ENCODE measurements at places on chromosomes 13 and 19.

DNA sequence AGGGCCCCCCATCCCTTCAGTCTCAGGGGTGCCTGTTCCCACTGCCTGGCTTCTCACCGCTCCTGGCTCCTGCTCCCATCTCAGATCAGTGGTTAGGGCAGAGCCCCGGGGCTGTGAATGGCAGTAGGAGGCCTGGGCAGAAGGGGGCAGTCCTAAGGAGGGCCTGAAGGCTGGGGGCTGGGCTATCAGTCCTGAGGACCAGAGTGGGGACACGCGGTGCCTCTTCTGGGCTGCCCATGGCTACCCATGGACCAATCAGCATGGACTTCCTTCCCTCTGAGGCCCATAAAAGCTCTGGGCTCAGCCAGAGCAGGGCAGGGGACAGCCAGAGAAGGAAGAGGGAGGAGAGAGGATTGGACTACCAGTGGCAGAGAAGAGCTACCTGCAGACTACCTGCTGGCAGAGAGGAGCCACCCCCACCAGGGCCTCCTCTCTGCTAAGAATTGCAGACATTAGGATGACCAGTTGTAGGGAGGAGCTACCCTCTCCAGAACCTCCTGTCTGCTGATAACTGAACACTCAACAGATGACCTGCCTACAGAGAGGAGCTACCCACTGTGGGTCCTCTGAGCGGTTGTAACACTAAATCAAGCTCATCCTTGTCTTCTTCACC lies 12.1 kb upstream of the UBE2S start:
- DNase-seq = no peak

GRCh38 chr19:16847430-16847829 lies 18.2 kb downstream of the SIN3B start:
- no peak for DNase-seq

GRCh38 chr13:100364591-100364990 lies 224.0 kb downstream of the GGACT start:
- DNase-seq = peak; percentile 60

DNA sequence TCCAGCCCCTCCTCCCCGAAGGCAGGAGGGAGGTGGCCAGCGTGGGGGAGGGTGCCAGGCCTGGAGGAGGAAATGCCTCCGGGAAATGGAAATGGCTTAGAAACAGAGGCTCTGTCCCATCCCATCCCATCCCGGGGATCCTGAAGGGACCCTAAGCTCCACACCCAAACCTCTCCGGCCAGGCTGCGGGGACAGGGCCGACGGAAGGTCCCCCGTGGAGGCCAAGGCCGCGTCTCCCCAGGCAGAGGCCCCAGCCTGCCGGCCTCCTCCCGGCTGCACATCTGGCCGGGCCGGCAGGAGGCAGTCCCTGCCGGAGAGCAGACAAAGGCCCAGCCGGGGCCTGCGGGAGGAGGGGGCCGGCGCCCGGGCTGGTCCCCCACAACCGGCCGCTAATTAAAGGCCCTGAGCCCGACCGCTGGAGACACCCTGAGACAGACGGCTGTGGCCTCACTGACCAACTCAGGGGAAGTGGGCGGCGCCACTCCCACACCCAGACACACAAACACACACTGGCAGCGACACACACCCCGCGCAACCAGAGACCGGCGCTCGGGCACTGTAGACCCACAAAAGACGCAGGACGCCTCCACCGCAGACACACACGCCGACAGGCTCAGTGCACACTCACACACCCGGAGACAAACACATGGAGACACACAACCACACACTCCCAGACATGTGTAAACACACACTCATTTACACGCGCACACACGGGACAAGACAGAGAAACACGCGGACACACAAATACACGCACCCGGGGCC lies 1.1 kb downstream of the ADAMTS10 start:
- DNase-seq = no peak

- no peak for DNase-seq
Measured at GRCh38 chr19:4660181-4660791, 9.9 kb downstream of the MYDGF start.

GRCh38 chr19:3129112-3129511 lies 6.7 kb upstream of the GNA15 start:
- DNase-seq = no peak

- no peak for DNase-seq
Measured at GRCh38 chr19:3479177-3479833, 1.0 kb downstream of the SMIM24 start.

GRCh38 chr13:111911754-111912452 lies 155.0 kb upstream of the SOX1 start:
- no peak for DNase-seq

- DNase-seq = no peak
Measured at GRCh38 chr19:24078680-24079079, 8.3 kb upstream of the ZNF254 start.

GRCh38 chr13:110942248-110942981 lies 27.5 kb upstream of the ANKRD10 start:
- DNase-seq = no peak

DNA sequence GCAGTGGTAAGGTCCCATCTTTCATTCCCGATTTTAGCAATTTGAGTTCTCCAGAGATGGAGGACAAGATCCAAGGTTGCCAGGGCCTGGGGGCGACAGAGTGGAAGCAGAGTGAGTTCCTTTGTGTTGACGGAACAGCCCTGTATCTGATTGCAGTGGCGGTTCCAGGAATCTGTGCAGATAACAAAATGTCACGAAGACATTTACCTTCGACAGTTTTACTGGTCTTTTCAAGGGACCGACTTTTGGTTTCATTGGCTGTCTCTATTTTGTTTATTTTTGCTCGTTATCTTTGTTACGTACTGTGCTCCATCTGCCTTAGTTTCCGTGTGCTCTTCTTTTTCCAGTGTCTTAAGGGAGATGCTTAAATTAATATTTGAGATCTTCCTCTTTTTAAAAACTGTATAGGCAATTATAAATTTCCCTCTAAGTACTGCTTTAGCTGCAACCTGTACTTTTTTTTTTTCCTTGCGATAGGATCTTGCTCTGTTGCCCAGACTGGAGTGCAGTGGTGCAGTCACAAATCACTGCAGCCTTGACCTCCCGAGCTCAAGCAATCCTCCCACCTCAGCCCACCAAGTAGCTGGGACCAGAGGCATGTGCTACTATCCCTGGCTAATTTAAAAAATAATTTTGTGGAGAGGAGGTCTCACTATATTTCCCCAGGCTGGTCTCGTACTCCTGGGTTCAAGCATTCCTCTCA lies 23.2 kb downstream of the KDM4B start:
- no peak for DNase-seq

GRCh38 chr13:41699759-41700158 lies 242.4 kb downstream of the RGCC start:
- DNase-seq = no peak

- DNase-seq = no peak
Measured at GRCh38 chr13:46521921-46522747, 30.8 kb upstream of the LRCH1 start.

DNA sequence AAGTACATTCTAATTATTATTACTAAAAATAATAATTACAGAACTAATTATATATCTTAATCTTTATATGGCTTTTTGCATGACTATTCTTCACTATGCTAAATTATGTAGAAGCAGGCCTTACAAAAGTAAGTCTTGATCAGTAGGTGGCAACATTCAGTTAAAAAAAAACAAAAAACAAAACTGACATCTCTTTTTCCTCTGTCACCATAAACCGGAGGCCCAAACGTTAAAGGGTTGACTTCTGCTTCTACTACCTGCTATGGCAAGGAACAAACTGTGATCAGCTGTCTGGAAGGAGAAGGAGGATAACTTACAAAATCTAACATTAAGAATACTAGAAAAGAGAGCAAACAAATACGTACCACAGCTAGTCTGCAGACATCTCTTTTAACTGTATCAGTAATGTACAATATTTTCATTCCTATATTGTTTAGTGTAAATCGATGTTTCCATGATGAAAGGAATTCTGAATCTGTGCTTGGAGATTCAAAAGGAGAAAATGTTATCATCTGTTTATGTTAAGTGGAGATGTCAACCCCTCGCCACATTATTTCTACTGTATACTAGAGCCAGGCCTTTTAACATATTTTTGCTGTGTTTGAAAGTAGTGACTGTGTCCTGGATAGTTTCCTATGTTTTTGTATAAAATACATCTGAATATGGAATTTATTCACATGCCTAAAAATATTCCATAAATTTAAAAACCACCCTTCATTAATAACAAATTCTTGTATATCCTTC lies 1525.4 kb downstream of the SLITRK1 start:
- no peak for DNase-seq

Data from NCI-H1930 (cell line).